NCI-H187 (cell line): ENCODE measurements at places on chromosomes 7 and 10.
A peak's percentile ranks its signal among the peaks of the same experiment; 100 is the strongest.

- no peak for DNase-seq
Measured at GRCh38 chr10:70597856-70598815, 4.4 kb downstream of the PRF1 start.

DNA sequence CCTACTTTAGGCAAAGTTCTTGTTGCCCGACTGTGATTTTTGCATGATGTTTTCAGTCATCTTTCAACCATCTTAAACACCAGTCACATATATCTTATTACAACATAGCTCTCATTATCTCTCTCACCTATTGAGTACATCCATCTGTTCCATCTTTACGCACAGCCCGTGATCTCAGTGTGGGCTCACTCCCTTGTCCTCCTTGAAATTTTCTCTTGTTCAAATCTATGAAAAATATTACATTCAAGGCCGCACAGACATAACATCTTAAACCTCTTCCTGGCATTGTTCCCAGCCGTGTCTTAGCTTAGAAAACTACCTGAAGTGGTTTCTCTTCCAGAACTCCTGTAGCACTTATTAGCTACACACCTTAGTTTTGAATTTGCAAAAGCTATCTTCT lies 32.6 kb downstream of the NET1 start:
- no peak for DNase-seq

DNA sequence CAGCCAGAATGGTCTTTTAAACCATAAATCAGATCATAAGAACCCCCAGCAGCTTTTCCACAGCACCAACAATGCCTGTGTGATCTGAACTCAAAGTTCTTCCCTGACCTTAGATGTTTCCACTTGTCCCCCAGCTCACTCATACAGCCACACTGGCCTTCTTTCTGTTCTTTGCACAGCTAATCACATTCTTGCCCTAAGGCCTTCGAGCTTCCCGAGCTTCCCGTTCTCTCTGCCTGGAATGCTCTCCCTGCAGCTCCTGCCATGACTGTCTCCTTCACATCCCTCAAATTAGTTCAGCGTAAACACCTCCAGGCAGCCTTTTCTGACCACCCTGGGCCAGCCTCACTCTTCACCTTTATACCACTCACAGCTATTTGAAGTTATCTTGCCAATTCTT lies 166.8 kb upstream of the NFE2L3 start:
- no peak for DNase-seq

DNA sequence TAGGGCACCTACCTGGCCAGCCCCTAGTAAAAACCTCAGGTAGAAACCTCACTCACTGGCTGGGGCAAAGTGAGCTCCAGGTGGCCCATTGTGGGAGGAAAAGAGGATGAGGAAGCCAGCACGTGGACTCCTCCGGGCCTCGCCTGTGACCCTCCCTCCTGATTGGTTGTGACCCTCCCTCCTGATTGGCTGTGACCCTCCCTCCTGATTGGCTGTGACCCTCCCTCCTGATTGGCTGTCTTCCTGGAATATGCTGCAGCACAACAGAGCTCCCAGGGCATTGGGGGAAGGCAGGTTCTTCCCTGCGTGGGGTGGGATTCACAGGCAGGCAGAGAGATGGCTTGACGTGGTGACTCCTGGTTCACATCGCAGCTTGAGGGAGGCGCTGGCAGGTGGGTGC lies 343.0 kb downstream of the GLRX3 start:
- no peak for DNase-seq

GRCh38 chr7:74449809-74450397 lies 3.8 kb upstream of the GTF2IRD1 start:
- peak; percentile 69 for DNase-seq

- peak; percentile 82 for DNase-seq
Measured at GRCh38 chr7:133529861-133530260, 277.0 kb downstream of the EXOC4 start.

- DNase-seq = no peak
Measured at GRCh38 chr10:24170199-24170598, 38.7 kb upstream of the KIAA1217 start.

GRCh38 chr10:77638321-77639101 lies 903 bp upstream of the KCNMA1 start:
- DNase-seq = no peak

DNA sequence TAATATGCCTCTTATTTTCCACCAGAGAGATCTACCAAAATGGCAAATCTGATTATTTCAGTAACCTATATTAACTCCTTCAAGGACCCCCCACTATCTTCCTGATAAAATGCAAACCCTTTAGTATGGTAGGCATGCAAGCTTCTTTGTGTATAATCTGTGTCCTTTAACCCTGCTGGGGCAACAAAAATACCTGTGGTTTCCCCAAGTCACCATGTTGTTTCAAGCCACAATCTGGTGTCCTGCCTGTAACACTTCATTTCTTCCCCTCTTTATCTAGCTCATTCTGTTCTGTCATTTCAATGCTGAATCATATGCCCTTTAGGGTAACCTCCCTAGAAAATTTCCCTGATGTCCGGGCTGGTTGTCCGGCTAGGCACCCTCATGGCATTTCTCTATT lies 5.3 kb downstream of the CALCR start:
- DNase-seq = no peak

GRCh38 chr10:122419016-122419415 lies 35.4 kb upstream of the ARMS2 start:
- no peak for DNase-seq

GRCh38 chr10:88154596-88155250 lies 291.3 kb downstream of the PTEN start:
- no peak for DNase-seq

DNA sequence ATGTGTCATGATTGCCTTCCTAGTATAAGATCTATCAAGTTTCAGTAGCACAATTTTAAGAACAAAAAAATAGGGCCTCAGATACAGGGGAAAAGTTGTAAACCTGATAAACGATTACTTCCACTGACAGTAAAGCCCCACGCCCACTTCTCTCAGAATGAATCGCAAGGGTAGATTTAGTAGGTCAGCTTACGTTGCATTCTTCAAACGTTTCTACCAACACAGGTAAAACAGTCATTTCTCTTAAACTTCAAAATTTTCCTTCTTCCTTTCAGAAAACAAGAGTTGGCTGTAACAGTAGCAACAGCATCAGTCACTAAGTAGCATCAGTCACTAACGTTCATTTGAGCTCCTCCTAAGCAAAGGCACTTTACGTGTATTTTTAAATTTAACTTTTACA lies 221.5 kb downstream of the ADAM12 start:
- no peak for DNase-seq

GRCh38 chr7:756231-756927 lies 29.3 kb upstream of the PRKAR1B start:
- DNase-seq = no peak

- DNase-seq = no peak
Measured at GRCh38 chr7:106824458-106824857, 40.6 kb upstream of the PIK3CG start.

DNA sequence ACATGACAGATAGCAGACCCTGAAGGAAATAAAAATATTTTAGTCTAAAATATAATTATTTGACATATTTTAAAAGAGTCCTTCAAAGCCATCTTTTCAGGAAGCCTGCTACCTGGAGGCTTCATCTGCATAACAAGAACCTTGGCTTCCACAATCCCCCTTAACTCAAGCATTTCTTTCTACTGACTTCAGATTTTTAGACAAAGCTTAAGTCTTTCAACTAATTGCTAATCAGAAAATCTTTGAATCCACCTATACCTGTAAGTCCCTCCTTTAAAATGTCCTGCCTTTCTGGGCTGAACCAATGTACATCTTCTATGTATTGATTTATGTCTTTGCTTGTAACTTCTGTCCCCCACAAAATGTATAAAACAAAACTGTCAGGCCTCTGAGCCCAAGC lies 23.5 kb upstream of the PRF1 start:
- no peak for DNase-seq

GRCh38 chr10:81920213-81920829 lies 45.3 kb downstream of the NRG3 start:
- DNase-seq = no peak

DNA sequence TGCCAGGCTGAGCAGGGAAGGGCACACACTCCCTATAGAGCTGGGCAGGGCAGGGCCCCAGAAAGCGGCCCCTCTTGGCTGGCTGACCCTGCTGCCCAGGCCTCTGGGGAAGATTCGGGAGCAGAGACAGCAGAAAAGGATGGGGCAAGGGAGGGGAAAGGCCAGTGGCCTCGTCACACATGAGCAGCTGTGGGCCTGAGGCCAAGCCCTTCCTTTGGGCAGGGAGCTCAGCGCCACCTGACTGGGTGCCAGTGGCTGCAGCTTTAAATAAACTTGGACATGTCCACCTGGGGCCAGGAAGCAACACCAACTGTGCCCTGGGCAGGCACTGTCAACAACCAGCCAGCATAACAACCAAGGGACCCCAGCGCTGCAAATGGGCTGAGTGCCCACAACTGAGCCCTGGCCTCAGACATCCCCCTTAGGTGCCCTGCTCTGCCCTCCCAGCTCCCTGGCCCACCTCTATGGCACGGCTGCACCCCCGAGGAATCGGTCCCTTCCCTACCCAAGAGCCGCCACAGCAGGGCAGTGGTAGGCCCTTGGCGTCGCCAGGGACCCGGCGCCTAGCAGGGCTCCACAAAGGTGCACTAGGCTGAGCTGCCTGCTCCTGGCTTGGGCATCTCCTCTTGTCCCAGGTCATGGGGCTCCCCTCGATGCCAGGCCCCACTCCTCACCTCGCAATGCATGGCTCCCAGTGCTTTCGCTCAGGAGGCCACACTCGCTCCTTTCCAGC lies 2.6 kb downstream of the CAMK2B start:
- DNase-seq = no peak

DNA sequence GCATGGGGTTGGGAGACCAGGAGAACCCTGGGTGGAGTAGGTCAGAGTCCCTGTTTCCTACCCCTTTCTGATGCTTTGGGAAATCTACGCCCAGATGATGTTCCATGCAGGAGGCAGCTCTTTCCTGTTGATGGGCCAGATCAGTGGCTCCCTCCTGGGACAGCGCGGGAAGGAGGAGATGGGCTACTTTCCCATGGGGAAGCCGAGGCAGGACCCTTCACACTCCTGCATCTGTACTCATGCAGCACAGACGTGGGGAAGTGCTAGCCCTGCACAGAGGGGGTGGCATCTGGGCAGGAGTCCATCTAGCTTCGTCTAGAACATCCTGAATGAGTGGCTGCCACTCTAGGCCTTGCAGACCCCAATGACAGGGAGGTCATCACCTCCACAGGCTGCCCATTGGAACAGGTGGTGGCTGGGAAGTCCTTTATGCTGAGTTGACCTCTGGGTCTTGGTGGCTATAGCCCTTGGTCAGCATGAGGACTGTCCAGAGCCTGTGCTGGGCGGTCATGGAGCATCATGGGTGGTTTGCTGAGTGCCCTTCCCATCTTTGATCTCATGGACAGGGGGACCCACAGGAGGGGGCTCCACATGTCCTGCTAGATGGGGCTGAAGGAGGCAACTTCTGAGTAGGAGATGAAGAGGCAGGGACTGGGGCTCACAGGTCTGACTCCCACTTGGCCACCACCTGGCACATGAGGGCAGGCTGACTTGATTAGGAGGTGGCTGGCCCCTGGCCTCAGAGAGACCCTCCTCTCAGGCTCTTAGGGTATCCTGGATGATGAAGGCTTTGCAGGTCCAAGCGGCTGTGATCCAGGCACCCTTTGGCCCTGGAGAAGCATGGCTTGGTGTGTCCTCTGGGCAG lies 24.6 kb downstream of the RAMP3 start:
- no peak for DNase-seq

DNA sequence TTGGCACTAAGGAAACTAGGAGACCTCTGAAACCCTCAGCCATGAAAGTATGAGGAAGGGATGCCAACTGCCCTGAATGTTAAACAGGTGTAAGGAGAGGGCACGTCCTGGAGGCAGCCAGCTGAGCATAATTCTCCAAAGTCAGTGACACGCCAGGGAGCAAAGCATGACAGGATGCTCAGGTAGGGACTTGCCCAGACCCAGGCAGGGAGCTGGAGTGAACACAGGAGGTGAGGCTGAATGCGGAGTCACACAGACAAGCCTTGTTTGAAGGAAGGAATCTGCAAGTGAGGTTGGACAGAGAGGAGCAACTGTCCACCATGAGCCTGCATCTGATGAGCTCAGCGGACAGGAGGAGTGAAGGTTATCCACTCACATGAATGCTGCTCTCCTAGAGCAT lies 41.5 kb downstream of the KLRG2 start:
- no peak for DNase-seq

GRCh38 chr10:43188702-43189101 lies 50.5 kb downstream of the CSGALNACT2 start:
- no peak for DNase-seq

DNA sequence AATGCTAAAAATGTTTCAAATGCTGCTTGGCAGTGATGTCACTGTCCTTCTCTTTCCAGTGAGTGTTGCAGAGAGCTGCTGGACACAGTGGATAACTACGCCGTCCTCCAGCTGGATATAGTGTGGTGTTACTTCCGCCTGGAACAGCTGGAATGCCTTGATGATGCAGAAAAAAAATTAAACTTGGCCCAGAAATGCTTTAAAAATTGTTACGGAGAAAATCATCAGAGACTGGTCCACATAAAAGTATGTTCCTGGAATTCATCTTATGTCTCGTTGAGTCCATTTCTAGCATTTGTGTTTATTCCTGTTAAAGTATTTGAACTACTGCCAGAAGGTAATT lies 25.2 kb downstream of the NUB1 start:
- DNase-seq = no peak

- no peak for DNase-seq
Measured at GRCh38 chr10:97736403-97736901, 476 bp upstream of the ZFYVE27 start.
